Thoracic aorta (tissue), 2 donors: ENCODE measurements at places on chromosomes 2 and 18. TPM values are rescaled to one million over a fixed set of nuclear protein-coding genes. Genes with fewer than 3 reads are reported as not detected.

DNA sequence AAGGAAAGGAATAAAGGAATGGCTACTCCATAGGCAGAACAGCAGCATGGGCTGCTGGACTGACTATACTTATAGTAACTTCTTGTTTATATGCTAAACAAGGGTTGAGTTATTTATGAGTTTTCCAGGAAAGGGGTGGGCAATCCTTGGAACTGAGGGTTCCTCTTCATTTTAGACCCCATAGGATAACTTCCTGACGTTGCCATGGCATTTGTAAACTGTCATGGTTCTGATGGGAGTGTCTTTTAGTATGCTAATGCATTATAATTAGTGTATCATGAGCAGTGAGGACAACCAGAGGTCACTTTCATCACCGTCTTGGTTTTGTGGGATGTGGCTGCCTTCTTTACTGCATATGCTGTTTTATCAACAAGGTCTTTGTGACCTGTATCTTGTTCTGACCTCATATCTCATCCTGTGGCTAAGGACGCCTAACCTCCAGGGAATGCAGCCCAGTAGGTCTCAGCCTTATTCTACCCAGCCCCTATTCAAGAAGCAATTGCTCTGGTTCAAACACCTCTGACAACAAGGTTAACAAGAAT is 98.6 kb upstream of the CABLES1 start:
- DNase-seq = no peak
- no peak overlapping the region for H3K27ac ChIP-seq

GRCh38 chr2:122261911-122262310 is 506.5 kb downstream of the TSN start:
- DNase-seq = no peak
- H3K27me3 ChIP-seq = no peaks in the 10 kb centered on the region
- H3K4me1 ChIP-seq = no peaks in the 10 kb centered on the region
- H3K36me3 ChIP-seq = no peaks in the 10 kb centered on the region
- H3K4me3 ChIP-seq = no peak overlapping the region

- no peak overlapping the region for H3K27ac ChIP-seq
- no peaks in the 10 kb centered on the region for H3K27me3 ChIP-seq
- peaks cover 4% of the 10 kb centered on the region for H3K4me1 ChIP-seq
- DNase-seq = no peak
Observed at GRCh38 chr2:10297959-10298531, 4.7 kb upstream of the HPCAL1 start.

- H3K36me3 ChIP-seq = no peaks in the 10 kb centered on the region
- no peak overlapping the region for H3K4me3 ChIP-seq
- H3K27ac ChIP-seq = no peak overlapping the region
Observed at GRCh38 chr2:193583638-193584400, 1389.1 kb upstream of the TMEFF2 start.

Gene DYSF
- total RNA-seq = 15.2 TPM

GRCh38 chr2:187959821-187960220 is 331.9 kb upstream of the GULP1 start:
- H3K36me3 ChIP-seq = no peaks in the 10 kb centered on the region
- peaks cover 37% of the 10 kb centered on the region for H3K4me1 ChIP-seq
- peak overlapping the region; percentile 31 for H3K27ac ChIP-seq
- no peak overlapping the region for H3K4me3 ChIP-seq
- no peaks in the 10 kb centered on the region for H3K27me3 ChIP-seq

DNA sequence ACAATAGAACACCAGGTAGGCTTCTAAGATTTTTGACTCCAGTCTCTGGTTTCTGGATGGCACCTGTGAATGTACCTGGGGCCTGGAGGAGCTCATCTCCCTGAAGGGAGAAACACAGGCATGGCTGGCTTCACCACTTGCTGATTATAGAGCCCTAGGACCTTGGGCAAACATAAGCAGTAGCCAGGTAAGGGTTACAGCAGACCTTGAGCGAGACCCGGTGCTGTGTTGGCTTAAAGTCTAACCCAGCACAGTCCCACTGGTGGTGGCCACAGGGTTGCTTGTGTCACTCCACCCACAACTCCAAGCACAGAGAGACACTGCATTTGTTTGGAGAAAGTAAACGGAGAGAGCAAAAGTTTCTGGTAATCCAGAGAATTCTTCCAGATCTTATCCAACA is 104.7 kb upstream of the SPOPL start:
- H3K36me3 ChIP-seq = no peaks in the 10 kb centered on the region
- H3K4me1 ChIP-seq = no peaks in the 10 kb centered on the region
- H3K27ac ChIP-seq = no peak overlapping the region
- H3K4me3 ChIP-seq = no peak overlapping the region
- no peak for DNase-seq

DNA sequence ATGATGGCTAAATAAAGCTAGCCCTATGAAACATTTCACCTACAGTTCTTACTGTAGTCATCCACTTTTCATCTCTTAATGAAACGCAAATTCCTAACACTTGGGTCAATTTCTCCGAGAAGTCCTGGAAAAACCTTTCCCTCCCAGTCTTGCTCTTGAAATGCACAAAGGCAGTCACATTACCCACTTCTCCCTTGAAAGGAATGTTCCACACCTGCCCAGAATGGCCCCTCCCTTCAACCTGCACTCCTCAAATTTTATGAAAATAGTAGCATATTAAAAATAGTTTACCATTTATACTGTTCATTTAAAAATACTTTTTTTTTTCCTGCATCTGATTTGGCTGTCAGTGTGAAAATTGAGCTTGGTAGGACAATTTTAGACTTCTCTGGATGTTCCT is 64.7 kb upstream of the ACAA2 start:
- no peaks in the 10 kb centered on the region for H3K4me1 ChIP-seq
- no peaks in the 10 kb centered on the region for H3K36me3 ChIP-seq
- no peak for DNase-seq
- H3K27ac ChIP-seq = no peak overlapping the region

Gene NT5DC4
- not detected for total RNA-seq

DNA sequence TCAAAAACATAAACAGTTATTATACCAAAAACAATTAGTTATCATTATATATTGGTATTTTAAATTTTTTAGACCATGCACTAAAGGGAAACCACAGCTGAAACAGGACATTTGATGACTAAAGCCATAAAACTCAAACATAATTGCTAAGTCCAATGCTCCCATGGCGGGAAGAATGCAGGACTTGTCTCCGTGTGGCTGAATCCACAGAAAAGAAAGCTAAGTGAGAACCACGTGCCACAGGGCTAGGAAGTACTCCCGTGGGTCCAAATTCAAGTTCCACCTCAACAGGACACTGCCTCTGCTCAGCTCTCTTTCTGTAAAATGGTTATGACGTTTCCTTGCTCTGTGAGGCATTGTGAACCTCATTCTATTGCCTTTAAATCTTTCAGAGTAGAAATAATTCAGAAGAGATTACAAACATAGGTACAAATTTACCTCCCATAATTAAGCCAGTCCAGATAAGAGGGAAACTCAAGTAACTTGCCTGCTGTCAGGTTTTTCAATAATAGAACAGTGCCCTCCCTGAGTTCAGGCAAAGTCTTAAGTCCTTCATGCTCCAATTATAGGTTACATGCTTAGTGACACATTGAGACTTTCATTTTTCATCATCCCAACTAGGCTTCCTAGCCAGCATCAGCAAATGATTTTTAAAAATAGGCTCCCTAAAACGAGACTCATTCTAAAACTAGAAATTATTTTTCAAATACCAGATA is 36.7 kb downstream of the FTCDNL1 start:
- H3K27ac ChIP-seq = no peak overlapping the region
- DNase-seq = no peak
- no peak overlapping the region for H3K4me3 ChIP-seq
- no peaks in the 10 kb centered on the region for H3K4me1 ChIP-seq

Gene RESP18
- total RNA-seq = not detected
